Adipocyte (in vitro differentiated cells): ENCODE measurements at places on chromosomes 2 and 18.

DNA sequence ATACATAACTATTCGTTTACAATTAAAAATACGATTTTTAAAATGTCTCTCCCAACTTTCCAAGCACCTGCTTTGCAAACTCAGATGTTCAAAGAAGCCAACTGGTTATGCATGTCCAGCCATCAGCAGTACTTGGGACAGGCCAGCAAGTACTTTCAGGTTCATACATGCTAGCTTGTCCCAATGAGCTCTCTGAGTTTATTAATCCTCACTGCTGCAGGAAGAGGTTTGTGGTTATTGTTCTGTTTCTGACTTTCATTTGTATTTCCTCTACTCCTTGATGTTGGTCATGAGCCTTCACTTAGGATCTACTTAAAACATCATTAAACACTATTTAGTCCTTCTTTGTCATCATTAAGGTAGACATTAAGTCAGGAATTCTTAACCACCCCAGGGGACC lies 374.1 kb downstream of the LRATD1 start:
- no peak for DNase-seq

- peak; percentile 14 for DNase-seq
Observed at GRCh38 chr2:38467768-38468455, 90.8 kb upstream of the ATL2 start.

- DNase-seq = peak; percentile 88
Observed at GRCh38 chr18:48017635-48018034, 87.2 kb upstream of the SMAD2 start.

GRCh38 chr18:3304832-3305231 lies 42.9 kb downstream of the MYL12B start:
- DNase-seq = no peak

- no peak for DNase-seq
Observed at GRCh38 chr2:72581560-72582181, 244.2 kb downstream of the EXOC6B start.

GRCh38 chr2:80548469-80548868 lies 243.9 kb upstream of the LRRTM1 start:
- DNase-seq = no peak

- DNase-seq = no peak
Observed at GRCh38 chr18:70822117-70822516, 533.3 kb downstream of the SOCS6 start.

- DNase-seq = peak; percentile 12
Observed at GRCh38 chr2:128664499-128664971, 345.9 kb upstream of the HS6ST1 start.

DNA sequence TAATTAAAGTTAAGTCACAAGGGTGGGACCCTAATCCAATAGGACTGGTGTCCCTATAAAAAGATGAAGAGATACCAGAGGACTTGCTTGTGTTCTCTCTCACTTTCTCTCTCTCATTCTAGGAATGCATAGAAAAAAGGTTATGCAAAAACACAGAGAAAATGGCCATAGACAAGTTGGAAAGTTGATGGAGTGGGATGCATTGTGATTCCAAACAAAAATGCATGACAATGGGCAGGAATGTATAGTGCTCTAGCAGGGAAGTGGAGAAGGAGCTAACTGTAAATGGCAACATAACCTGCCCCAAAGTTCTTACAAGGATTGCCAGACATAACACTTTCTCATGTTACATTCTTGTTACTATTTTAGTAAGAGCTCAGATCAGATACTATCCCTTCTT lies 301.6 kb upstream of the LRATD1 start:
- no peak for DNase-seq

DNA sequence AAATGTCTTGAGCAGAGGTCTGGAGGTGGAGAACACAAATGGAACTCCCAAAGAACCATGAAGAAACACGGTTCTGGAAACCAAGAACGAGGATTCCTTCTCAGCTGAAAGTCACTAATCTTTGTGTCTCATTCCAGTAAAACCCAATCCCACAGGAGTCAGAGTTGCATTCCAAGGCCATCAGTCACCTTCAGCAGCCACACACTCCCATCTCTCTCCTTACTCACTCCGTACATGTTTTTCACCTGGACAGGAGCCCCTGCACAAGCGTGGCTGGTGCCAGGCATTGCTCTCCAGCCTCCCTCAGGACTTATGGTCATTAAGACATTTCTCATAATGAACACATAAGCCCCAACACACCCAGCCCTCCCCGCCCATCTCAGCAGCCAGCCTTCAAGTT lies 175.4 kb upstream of the SIX2 start:
- peak; percentile 37 for DNase-seq

GRCh38 chr2:181036848-181037603 lies 56.6 kb downstream of the UBE2E3 start:
- DNase-seq = peak; percentile 80

- DNase-seq = no peak
Observed at GRCh38 chr2:149413487-149413886, 83.1 kb downstream of the LYPD6 start.

DNA sequence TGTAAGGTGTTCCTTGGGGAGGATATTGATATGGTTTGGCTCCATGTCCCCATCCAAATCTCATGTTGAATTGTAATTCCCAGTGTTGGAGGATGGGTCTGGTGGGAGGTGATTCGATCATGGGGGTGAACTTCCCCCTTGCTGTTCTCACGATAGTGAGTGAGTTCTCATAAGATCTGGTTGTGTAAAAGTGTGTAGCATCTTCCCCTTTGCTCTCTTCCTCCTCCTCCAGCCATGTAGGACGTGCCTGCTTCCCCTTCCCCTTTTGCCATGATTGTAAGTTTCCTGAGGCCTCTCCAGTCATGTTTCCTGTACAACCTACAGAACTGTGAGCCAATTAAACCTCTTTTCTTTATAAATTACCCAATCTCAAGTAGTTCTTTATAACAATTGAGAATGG lies 458.7 kb downstream of the LPIN1 start:
- DNase-seq = no peak

DNA sequence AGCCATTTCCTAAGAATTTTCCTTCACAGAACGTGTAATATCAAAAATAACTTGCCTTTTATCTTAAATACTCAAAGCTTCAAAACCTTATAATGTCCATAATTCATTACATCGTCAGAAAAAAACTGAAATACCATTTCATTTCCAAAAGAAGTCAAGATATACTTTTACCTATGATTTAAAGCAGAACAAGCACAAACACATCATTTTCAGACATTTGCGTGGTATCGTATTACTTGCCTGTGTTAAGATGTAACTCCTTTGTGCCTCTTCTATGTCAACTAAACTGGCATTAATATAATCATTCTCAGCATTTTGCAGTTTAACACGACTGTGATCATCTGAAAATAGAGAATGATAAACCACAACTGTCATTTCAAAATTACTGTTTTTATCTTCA lies 47.5 kb downstream of the PTPN2 start:
- peak; percentile 3 for DNase-seq

GRCh38 chr2:101341421-101341820 lies 32.9 kb upstream of the RNF149 start:
- no peak for DNase-seq

DNA sequence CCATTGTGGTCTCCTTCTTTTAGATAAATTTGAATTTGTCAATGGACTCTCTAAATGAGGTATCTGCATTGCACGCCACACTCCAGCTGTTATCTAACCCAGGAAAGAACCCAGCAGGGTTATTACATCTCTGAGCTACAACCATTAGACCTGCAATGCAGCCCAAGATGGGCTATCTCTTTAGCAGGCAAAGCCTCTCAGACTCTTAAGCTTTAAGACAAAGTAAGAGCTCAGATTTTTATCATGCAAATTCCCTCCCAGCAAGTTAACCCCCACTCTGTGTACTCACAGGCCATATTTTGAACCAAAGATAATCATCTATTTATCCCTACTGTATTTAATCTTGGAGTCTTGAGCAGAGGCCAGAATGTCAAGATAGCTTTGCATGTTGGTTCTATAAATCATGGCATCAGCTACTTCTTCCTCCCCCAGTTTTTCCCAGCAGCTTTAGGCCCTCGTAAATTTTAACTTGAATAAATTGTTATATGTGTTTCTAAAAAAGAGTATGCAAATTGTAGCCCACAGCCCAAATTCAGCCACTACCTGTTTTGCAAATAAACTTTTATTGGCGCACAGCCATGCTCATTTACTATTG lies 273.7 kb upstream of the PKDCC start:
- DNase-seq = no peak

DNA sequence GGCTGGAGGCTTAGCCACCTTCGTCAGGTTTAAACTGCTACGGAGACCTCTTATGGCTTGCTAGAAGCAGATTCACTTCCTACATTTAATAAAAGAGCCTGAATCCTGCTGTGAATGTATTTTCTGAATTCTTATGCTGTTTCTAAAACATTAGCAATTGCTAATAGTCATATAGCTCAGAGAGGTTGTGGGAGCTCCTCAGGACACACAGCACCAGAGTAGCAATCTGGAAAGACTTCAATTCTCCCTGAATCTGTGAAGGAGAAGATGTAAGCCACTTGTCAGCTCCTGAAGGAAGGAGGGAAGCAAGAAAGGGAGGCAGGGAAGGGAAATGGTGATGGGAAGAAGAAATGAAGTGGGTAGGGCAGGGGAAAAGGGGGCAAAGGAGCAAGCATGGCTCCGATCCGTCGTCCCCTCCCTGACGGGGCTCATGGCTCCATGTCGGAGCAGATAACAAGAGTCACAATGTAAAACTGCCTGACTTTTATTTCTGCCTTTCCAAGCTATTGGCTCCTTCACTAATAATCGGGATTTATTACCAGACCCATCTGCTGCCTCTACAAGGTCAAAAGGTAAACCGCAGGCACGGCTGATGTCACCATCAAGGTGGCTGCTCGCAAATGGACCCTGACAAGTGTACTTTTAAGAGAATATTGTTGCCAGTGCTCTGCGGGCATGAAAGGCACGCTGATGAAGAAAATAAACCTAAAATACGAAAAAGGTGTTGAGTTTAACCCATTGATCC lies 656.0 kb upstream of the SALL3 start:
- DNase-seq = no peak

GRCh38 chr2:49111456-49111855 lies 42.9 kb downstream of the FSHR start:
- DNase-seq = no peak

DNA sequence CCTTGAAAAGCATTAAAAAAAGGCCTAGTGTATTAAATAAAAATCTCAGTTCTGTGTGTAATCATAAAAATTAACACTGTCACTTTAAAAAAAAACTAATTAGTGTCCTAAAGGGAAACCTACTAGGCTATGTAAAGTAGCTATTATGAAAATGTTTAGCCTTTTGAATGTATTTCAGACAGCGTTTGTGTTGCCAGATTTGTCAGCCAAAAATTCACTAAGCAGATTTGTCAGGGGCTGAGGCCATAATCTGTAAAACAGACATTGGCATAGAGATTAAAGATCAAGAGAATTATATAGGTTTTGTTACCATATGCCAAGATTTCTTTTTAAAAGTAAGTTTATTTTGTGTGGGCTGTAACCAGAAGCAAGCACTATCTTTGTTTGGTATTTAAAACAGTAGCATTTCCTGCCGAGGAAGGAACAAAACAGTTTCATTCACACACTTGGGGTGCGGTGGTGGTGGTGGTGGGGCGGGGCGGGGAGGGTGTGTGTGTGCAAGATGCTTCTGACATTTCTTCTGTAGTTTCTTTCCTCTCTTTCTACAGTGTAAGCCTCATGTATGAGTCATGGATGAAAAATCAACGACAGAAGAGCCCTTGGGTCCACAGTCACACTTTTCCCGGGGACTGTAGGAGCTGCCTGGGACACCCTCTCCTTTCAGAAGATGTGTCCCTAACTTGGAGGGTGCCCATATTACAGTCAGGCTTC lies 328.5 kb upstream of the FANCL start:
- DNase-seq = peak; percentile 13

DNA sequence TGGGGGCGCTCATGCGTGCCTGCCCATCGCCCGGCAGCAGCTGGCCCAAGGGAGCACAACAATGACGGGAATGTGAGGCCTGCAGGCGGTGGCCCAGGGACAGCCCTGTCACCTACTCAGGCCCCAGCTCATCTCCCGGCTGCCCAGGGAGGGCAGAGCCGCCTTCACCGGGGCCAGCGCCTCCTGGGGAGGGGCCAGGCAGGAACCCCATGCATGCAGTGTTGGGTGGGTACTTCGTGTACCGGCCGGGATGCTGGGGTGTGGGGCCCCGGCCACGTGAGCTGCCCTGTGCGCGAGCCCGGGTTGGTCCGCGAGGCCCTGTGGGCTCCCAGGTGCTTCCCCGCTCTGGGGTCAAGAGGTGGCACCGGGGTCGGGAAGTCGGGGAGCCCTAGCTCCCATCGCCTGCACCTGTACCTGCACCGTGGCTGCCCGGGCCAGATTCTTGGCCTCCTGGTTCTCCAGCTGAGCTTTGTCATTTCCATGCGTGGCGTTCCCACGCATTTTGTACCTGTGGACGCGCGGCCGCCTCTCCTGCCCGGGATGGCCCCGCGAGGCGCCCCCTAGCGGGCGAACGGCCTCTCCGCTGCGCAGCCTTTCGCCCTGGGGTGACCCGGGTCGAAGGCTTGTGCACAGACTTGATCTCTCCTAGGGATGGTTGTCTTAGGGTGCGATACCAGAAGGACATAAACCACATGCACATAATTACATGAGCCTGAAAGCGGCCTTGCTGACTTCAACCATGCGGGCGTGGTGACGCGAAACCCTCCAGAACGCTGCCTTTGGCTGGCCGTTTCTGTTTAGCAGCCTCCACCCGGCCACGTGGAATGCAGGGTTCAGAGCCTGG lies 950 bp downstream of the KLHL30 start:
- no peak for DNase-seq

GRCh38 chr2:3146772-3147650 lies 230.6 kb downstream of the EIPR1 start:
- DNase-seq = no peak

DNA sequence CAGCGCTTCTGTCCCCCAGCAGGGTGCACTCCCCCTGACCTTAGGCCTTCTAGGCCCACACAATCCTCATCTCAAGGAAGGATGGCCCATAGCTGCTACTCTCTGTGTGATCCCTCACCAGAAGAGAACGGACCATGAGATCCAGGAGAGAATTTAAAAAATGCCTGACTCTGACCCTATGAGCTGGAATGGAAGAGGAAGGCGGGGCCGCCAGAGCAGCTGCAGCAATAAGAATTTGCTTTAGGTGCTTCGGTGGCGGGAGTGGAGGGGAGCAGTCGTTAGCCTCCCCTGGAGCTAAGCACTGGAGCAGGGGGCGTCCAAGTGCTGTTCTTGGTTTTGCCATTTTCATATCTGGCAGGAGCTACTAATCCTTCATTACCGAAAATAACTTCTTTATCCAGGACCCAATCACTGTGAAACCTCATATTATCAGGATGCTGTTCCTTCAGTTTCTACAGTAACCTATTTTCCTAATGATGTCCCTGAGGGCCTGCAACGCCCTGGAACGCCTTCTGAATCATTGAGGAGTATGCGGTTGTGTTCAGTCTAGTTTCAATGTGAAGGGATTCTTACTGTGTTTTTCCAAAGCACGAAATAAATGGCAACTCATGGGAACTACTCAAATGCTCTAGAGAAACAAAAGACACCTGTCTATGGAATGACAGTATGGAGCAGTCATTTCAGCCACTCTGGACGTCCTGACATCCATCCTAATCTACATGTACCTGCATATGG lies 105.1 kb upstream of the SIX2 start:
- DNase-seq = no peak

- no peak for DNase-seq
Observed at GRCh38 chr18:24628326-24628725, 167.9 kb downstream of the HRH4 start.
